ENCODE measurements at places on chromosomes 16 and 17.
A peak's percentile ranks its signal among the peaks of the same experiment; 100 is the strongest.

DNA sequence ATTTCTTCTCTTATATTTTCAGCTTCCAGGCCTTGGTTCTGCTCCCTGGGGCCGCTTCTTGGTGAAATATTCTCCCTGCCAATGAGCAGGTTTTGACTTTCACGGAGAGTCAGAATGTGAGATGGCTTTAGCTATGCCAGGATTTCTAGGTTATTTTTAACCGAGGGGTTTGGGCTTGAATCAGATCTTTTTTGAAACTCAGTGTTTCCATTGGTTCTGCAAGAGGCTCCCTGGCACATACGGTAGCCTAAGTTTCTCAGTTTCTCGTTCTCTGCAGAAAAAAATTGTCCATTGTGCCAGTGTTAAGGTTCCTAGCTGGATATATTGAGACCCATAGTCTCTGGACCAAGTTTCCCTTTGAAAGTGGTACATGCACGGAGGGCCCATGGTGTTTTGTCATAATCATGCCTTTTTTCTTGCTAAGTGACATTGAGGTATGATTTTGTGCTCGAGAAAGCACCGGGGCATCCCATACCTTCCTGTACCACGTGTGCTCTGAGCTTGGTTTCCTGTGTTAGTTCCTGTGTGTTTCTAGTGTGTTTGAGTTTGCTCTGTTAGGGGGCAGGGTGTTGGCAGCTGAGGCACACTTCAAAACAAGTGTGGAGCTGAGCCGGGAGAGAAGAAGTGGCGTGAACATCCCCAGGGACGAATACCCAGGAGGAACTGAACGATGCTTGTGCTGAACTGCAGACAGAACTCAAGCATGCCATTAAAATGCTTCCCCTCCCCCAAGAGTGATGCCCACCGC lies 127.2 kb downstream of the HS3ST3B1 start:
- DNase-seq: no peak

GRCh38 chr17:11081342-11081741 lies 159.7 kb upstream of the SHISA6 start:
- no peak for DNase-seq

- no peak for DNase-seq
Observed at GRCh38 chr17:63433746-63434591, 12.1 kb downstream of the CYB561 start.

GRCh38 chr17:11430751-11431150 lies 167.5 kb upstream of the DNAH9 start:
- DNase-seq: no peak

- no peak for DNase-seq
Observed at GRCh38 chr17:9862220-9862619, 36.5 kb downstream of the GLP2R start.

DNA sequence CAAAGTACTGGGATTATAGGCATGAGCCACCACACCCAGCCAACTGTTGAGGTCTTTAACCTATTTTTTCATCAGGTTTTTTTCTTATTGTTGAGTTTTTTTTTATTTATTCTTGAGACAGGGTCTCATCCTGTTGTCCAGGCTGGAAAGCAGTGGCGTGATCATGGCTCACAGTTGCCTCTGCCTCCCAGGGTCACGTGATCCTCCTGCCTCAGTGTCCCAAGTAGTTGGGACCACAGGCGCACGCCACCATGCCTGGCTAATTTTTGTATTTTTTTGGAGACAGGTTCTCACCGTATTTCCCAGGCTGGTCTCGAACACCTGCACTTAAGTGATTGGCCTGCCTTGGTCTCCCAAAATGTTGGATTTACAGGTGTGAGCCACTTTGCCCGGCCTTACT lies 95.9 kb downstream of the BCAS3 start:
- no peak for DNase-seq

DNA sequence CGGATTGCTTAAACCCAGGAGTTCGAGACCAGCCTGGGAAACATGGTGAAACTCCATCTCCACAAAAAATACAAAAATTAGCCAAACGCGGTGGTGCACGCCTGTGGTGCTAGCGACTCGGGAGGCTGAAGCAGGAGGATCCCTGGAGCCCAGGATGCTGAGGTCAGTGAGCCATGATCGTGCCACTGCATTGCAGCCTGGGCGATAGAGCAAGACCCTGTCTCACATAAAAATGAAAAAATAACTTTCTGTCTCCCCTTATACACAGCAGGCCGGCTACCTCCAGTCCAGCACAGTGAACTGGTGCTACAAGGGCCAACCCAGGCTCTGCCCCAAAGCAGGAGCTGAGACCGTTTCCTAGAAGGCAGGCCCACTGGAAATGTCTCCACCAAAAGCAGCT lies 59.7 kb downstream of the YWHAE start:
- DNase-seq: no peak

DNA sequence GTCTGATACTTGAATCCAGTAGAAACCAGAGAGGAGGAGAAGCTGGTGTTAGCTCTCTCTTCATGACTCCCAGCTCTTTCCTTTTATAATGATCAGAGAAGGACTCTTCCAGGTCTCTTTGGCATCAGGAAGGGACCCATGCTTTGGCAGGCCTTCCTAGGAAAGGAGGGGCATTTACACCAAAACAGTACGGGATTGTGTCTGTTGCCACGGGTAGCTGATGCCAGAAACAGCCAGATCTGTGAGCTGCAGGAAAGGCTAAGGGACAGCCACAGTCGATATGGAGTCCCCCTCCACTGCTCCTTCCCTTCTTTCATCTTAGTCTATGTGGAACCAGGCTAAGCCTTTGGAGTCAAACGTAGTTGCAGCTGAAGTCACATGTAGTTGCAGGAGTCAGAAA lies 9.3 kb downstream of the CEP295NL start:
- no peak for DNase-seq

- DNase-seq: no peak
Observed at GRCh38 chr17:67559381-67559966, 158.3 kb upstream of the NOL11 start.

DNA sequence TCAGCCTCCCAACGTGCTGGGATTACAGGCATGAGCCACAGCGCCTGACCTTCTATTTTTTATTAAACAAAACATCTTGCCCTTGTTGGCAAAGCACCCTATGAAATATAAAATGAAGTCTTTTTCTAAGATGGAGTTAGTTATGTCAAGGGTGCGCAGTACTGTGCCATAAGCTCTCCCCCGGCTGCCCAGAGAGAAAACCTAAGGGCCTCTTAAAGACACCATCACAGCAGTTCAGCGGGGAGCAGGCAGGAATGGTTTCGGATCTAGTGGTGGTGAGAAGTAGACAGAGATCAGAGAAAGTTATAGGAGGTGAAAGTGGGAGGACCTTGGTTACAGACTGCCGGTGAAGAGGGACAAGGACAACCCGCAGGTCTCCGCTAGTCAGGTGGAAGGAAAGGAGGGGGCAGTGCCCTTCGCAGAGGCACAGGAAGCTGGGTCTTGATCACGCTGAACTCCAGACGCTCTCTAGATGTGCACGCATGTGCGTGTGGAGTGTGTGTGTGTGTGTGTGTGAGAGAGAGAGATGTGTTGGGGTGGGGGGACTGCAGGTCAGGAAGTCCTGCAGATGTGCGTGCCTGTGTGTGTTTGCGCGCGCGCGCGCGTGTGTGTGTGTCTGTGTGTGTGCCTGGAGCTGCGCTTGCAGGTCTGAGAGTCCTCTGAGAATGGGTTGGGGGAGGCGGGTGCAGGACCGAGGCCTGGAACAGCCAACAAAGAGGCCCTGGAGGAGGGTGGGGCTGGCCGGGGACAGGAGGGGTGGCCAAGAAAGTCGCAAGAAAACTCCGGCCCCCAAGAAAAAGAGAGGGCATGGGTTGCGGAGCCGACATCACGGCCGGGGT lies 748 bp upstream of the CMTM3 start:
- peak; percentile 80 for DNase-seq

DNA sequence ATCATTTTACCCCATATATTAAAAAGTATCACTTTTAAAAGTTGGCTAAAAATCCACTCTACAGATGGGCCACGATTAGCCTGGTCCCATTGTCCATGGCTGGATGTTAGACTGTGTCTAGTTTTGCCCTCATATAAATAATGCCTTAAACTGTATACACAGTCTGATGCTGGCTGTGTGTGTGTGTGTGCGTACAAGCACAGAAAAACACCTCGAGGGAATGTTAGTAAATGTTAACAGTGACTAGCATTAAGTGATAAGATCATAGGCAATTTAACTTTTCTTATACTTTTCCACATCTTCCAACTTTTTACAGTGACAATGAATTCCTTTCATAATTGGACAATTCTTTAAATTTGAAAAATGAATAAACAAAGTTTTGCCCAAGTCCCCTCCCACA lies 8.2 kb downstream of the NOS2 start:
- DNase-seq: no peak

- no peak for DNase-seq
Observed at GRCh38 chr17:72877348-72877747, 215.1 kb downstream of the SLC39A11 start.

DNA sequence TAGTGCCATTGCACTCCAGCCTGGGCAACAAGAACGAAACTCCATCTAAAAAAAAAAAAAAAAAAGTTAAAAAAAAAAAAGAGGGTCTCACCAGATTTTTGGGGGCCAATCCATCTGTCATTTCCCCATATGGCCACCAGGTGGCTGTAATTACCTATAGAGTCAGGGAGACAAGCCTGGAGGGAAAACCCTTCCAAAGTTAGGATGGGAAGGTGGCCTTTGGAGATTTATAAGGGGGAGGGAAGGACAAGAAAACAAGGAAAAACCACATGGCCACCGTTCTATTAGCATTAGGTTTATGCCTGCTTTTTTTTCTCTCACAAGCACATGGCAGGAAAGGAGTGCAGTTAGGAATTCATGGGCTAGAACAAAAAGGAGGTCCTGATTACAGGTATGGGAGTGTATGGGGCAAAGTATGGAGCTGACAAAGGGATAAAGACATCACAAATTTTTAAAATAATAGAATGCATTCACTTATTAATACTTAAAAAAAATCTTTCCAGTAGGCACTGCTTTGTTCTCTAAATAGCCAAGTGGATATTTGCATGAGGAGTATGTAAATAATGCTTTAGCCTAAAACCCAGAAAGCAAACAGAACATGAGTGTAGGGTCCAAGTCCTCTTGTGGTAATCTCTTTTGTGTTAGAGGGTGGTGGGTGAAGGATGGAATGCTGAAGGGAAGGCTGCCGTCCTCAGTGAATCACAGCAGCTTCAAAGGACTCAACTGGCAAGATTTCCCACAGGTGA lies 5.1 kb downstream of the CYB5D1 start:
- peak; percentile 71 for DNase-seq

DNA sequence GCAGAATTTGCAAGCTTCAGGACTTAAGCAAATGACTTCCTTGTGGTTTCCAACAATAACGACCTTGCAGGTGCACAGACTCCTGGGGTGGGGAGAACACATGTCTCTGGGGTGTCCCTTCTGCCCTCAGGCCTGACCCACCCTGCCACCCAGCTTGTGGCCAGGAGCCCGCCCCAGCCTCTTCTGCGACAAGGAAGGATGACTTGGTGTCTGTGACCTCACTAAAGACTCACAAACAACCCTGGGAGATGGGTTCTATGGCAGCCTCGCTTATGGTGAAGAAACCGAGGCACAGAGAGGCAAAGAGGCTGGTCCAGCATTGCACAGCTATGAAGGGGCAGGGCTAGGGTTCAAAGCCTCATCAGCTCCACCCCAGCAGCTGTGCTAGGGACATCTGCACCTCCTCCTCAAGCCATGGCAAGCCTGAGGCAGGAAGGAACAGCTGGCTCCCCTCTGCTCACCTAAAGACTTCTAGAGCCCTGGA lies 2.6 kb downstream of the ATP2A3 start:
- DNase-seq: no peak

DNA sequence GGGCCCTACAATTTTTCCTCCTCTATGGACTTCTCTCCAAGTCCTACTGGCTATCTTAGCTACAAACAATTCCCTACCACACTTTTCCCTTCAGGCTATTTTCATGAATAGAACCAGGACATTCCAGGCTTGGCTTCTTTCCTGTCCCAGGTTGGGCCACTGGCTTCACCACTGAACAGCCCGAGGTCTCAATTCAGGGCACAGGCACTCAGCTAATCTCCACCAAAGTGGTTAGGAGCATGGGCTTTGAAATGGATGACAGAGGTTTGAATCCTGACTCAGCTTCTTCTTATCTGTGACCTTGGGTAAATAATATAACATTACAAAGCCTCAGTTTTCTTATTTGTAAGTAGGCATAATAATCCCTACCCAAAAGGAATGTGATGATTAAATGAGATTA lies 50.9 kb upstream of the ZNF629 start:
- no peak for DNase-seq

GRCh38 chr16:86982912-86983311 lies 334.3 kb downstream of the C16orf95 start:
- DNase-seq: no peak

DNA sequence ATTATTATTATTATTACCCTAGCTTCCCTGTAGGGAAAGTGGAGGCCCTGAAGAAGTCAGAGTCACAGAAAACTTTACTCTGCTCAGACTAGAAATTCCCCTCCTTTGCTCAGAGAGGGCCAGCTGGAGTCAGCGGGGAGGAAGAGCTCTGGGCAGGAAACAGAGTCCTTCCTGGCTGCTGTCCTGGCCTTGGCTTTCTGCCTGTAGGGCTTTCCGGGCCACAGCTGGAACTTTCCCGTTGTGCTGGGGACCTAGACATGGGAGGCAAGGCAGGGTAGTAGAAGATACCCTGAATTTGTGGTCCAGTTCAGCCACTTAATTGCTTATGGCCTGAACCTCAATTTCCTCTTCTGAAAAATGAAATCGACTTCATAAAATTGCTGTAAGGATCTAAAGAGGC lies 14.0 kb upstream of the CCL2 start:
- DNase-seq: no peak

GRCh38 chr17:53896047-53896446 lies 73.3 kb downstream of the KIF2B start:
- DNase-seq: no peak

- no peak for DNase-seq
Observed at GRCh38 chr17:10249271-10250010, 51.0 kb upstream of the GAS7 start.

GRCh38 chr17:82859431-82860403 lies 19.9 kb upstream of the ZNF750 start:
- no peak for DNase-seq

GRCh38 chr16:68083861-68084503 lies 1.2 kb upstream of the NFATC3 start:
- peak; percentile 53 for DNase-seq

DNA sequence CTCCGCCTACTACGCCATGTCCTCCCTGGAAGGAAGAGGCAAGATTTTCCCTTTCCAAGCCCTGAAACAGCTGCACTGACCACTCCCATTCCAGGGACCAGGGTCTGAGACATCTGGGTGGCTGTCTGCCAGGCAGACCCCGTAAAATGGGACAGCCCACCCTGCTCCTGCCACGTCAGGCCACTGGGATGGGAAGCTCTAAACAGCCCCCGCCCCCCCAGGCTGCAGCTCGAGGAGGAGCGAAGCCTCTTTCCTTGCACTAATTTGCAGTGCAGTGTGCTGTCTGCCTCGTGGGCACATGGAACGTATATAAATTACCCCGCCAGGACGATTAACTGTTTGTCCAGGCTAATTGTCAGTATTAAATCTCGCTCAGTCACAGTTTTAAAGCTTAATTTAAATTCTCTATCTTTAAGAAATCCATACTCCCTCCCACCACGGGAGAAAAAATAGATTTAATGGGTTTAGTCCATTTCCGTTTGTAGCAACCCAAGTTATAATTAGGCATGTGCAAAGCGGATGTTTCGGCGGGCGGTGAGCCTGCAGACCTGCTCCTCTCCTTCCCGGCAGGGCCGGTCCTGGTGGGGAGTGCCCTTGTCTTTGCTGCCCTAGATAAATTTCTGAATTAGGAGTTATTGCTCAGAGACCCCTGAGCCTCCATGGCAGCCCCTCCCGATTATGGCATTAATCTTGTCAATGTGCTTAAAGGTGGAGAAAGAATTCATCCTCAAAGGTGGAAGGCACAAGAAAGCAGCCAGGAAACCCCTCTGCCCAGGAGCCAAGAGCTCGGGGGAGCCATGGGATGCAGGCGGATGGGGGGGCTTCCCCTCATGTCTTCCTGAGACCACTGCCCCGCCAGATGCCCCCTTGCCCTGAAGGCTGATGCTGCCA lies 268.0 kb upstream of the TNRC6C start:
- DNase-seq: no peak

Data from neuronal stem cell (in vitro differentiated cells).